ENCODE measurements at places on chromosomes 2 and 18. TPM values are rescaled to one million over a fixed set of nuclear protein-coding genes. Genes with fewer than 3 reads are reported as not detected.
A peak's percentile ranks its signal among the peaks of the same experiment; 100 is the strongest.

GPBAR1 gene
- total RNA-seq: 0.41 TPM

DNAJC5G gene
- total RNA-seq: not detected

SYT4 gene
- total RNA-seq: not detected

XDH gene
- not detected for total RNA-seq

GRCh38 chr2:240360645-240361475, 74.6 kb upstream of the GPC1 start:
- no peaks in the 10 kb centered on the region for H3K4me1 ChIP-seq
- H3K27ac ChIP-seq: no peak overlapping the region
- no peaks in the 10 kb centered on the region for H3K36me3 ChIP-seq
- no peak overlapping the region for H3K4me3 ChIP-seq

GRCh38 chr2:234134496-234134895, 84.0 kb downstream of the SPP2 start:
- H3K27me3 ChIP-seq: peaks cover 22% of the 10 kb centered on the region

DNA sequence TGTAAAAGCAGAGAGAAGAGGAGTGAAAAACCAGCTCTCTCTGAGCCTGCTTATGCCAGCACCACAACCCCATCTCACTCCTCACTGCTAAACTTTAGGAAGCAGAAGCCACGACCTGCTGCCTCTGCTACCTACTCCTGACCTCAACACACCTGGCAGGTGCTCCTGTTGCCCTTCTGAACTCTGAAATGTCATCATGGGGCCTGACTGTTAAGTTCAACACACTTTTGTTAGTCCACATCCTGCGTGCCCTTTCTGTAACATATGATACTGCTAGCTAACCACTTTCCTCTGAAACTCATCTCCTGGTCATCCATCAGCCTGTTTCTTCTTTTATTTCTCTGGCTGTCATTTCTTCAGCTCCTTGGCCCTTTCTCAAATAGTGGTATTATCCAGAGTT, 118.1 kb downstream of the EPB41L3 start:
- no peaks in the 10 kb centered on the region for H3K36me3 ChIP-seq
- H3K4me1 ChIP-seq: no peaks in the 10 kb centered on the region
- no peak for DNase-seq
- H3K4me3 ChIP-seq: no peak overlapping the region
- H3K27me3 ChIP-seq: no peaks in the 10 kb centered on the region
- no peak overlapping the region for H3K27ac ChIP-seq

DNA sequence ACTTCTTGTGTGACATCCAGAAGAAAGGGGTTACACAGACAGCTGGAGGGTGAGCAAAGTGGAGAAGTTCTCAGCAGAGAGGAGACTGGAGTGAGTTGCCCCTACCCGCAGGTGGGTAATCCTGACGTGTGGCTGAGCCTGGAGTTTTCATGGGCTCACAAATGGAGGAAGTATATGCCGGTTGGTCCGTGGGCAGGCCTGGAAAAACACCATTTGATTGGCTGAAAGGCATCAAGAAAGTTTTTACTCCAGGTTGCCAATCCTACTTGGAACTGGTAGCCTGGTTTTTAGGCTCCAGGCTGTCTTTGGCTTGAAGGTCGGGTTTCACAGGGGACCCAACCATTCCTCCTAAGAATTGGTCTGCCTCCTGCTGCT, 1177.4 kb upstream of the LRRTM1 start:
- no peaks in the 10 kb centered on the region for H3K4me1 ChIP-seq
- H3K27ac ChIP-seq: no peak overlapping the region
- DNase-seq: no peak
- H3K4me3 ChIP-seq: peak overlapping the region; percentile 30
- H3K27me3 ChIP-seq: no peaks in the 10 kb centered on the region
- H3K36me3 ChIP-seq: no peaks in the 10 kb centered on the region

- H3K36me3 ChIP-seq: no peaks in the 10 kb centered on the region
- H3K4me1 ChIP-seq: peaks cover 44% of the 10 kb centered on the region
- H3K4me3 ChIP-seq: peak overlapping the region; percentile 38
- H3K27ac ChIP-seq: no peak overlapping the region
These were observed 3.4 kb downstream of the OTX1 start for GRCh38 chr2:63053889-63054602.

DNA sequence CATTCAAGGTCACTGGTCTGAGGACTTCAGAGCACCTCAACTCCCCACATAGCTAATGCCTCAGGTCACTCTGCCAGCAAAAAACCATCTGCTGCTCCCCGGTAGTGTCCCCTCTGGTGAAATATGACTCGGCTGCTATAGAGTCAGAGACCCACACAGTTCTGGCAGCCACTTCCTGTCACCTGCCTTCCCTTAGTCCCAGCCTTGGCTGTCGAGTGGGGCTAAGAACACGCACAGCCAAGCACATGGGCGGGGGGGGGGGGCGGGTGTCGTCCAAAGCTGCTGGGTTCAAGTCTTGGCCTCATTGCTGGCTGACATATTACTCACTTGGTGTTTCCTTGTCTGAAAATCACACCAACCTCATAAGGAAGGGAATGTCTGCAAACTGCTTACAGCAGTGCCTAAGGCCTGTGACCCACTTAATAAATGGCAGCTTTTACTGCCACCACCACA, 37.5 kb downstream of the POLR1A start:
- H3K4me1 ChIP-seq: peaks cover 22% of the 10 kb centered on the region
- H3K27ac ChIP-seq: peak overlapping the region; percentile 29
- no peaks in the 10 kb centered on the region for H3K27me3 ChIP-seq
- no peak for DNase-seq

- H3K4me1 ChIP-seq: no peaks in the 10 kb centered on the region
- no peak overlapping the region for H3K4me3 ChIP-seq
- H3K27ac ChIP-seq: no peak overlapping the region
- H3K27me3 ChIP-seq: no peaks in the 10 kb centered on the region
- DNase-seq: no peak
These were observed 2159.1 kb upstream of the CELF4 start for GRCh38 chr18:39724652-39725051.

GRCh38 chr2:207619764-207620203, 5.4 kb downstream of the METTL21A start:
- DNase-seq: no peak
- H3K27ac ChIP-seq: peak overlapping the region; percentile 60
- no peaks in the 10 kb centered on the region for H3K27me3 ChIP-seq
- H3K4me1 ChIP-seq: peaks cover 40% of the 10 kb centered on the region
- H3K36me3 ChIP-seq: peaks cover 77% of the 10 kb centered on the region

DNA sequence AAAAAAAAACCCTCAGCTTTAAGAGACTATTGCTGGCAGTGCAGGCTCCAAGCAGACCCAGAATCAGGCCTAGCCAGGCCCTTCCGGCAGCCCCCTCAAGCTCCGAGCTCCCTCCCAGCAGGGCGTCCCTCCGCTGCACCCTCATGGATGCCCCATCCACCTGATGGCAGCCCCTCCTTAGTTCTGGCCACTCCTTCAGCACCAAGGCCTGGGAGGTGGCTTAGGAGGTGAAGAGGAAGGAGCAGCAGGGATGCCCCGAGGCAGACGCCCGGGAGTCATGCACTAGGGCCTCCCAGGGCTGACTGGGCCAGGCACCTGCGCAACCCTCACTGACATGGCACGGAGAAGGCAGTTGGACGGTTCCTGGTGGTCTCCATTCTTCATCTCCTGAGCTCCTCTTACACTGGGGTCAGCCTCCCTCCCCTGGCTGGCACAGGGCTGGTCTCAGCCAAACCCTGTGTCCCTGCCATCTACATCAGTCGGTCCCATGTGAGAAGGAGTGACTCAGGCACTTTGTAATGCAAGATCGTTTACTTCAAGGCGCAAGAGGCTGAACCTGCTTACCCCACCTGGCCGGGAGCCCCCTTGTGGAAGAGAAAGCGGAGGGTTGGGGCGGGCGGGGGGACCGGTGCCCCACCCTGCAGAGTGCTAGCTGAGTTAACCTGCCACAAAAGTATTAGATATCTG, 53.5 kb upstream of the ID2 start:
- DNase-seq: no peak
- H3K27me3 ChIP-seq: peaks cover 3% of the 10 kb centered on the region
- peaks cover 6% of the 10 kb centered on the region for H3K4me1 ChIP-seq
- H3K36me3 ChIP-seq: no peaks in the 10 kb centered on the region
- H3K27ac ChIP-seq: no peak overlapping the region

GRCh38 chr2:36079793-36080192, 275.8 kb upstream of the CRIM1 start:
- no peaks in the 10 kb centered on the region for H3K4me1 ChIP-seq
- no peak for DNase-seq
- no peak overlapping the region for H3K27ac ChIP-seq
- H3K36me3 ChIP-seq: no peaks in the 10 kb centered on the region
- H3K4me3 ChIP-seq: no peak overlapping the region

DNA sequence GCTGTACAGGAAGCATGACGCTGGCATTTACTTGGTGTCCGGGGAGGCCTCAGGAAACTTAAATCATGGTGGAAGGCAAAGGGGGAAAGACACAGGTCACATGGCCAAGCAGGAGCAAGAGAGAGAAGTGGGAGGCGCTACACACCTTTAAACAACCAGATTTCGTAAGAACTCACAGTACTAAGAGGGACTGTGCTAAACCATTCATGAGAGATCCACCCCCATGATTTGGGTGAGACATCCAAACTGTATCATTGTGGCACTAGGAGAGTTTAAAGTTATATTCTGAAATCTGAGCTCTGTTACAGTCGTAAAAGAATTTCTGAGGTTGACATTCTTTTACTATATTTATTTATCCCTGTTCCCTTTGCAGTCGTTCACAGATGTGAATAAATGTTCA, 116.6 kb downstream of the ICA1L start:
- H3K27me3 ChIP-seq: no peaks in the 10 kb centered on the region
- H3K4me1 ChIP-seq: peaks cover 20% of the 10 kb centered on the region
- H3K36me3 ChIP-seq: peaks cover 34% of the 10 kb centered on the region
- H3K27ac ChIP-seq: no peak overlapping the region

GRCh38 chr2:1807167-1807566, 62.9 kb upstream of the PXDN start:
- no peaks in the 10 kb centered on the region for H3K27me3 ChIP-seq
- no peaks in the 10 kb centered on the region for H3K36me3 ChIP-seq
- no peak overlapping the region for H3K4me3 ChIP-seq

- H3K4me1 ChIP-seq: peaks cover 24% of the 10 kb centered on the region
These were observed 35.9 kb downstream of the EPC2 start for GRCh38 chr2:148680462-148680861.

DNA sequence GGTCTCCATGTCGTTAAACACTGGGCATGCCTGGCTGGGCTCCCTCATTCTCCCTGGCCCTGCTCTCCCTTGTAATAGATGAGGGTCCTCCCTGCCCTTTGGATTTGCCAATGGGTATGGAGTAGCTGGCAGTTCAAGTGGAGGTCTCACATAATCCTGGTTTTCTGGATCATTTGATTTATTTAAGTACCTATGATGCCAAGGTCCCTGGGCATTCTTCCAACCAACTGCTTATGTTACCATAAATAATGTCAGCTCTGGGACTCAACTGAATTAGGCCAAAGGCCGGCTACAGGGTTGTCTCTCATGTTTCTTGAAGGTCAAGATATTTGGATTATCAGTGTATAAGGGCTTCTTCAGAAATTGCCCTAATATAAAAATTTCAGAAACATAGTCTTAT, 104.9 kb upstream of the LYPD6 start:
- no peaks in the 10 kb centered on the region for H3K36me3 ChIP-seq
- DNase-seq: no peak
- peaks cover 6% of the 10 kb centered on the region for H3K27me3 ChIP-seq
- no peak overlapping the region for H3K27ac ChIP-seq
- no peaks in the 10 kb centered on the region for H3K4me1 ChIP-seq
- no peak overlapping the region for H3K4me3 ChIP-seq

All from activated T-helper 2 cell treated with anti-CD3 and anti-CD28 coated beads, Interferon-gamma antibody, Interleukin-2, Interleukin-4, amounts not matched to agents 10 μg/mL and 5 μg/mL and 100 μg/mL, durations not matched to agents 14 hours and 24 hours and 36 hours (primary cell).